Muscle of leg (tissue), 16 donors: ENCODE measurements at places on chromosomes 7 and 10. TPM values are rescaled to one million over a fixed set of nuclear protein-coding genes. Genes with fewer than 3 reads are reported as not detected.
A peak's percentile ranks its signal among the peaks of the same experiment; 100 is the strongest.

The MUC3A gene
- 0.04 TPM for total RNA-seq

The EGR2 gene
- 1.5 TPM for total RNA-seq

DNA sequence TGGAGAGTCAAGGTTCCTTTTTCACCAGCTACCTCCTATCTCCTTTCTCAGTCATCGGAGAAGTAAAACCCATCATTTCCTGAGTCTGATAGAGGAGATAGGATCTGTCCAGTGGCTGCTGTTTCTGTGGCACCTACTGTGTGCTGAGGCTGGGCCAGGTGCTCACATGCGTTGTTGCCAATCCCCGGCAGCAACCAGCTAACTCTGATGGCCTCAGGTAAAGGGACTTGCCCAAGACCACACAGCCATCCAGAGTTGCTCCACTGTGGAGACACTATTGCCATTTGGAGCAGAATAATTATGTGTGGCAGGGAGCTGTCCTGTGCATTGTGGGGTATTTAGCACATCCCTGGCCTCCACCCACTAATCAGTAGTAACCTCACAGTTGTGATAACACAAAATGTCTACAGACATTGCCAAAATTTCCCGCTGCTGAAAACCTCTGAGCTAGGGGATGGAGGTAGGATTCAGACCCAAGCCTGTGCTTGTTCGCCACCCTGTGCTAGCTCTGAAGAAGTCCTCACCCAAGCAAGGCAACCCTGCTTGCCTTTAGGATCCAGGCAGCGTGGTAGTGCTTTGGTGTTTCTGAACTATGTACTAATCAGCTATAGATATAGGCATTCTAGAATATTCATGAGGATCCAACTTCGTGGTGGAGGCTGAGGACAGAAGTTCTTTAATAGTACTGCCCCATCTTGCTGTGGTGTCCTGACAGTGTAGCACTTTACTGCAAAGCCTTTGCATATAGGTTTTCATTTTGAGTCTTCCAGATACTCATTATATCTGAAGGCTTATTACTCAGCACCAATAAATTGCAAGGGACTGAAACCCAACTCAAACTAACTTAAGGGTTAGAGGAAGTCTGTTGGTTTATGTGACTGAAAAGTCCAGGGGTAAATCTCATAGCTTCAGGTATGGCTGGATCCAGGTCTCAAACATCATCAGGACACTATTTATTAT, 164.6 kb downstream of the GRK5 start:
- H3K27me3 ChIP-seq: no peaks in the 10 kb centered on the region
- H3K36me3 ChIP-seq: no peaks in the 10 kb centered on the region
- H3K4me1 ChIP-seq: peaks cover 62% of the 10 kb centered on the region
- H3K4me3 ChIP-seq: no peak overlapping the region
- peak overlapping the region; percentile 93 for H3K27ac ChIP-seq

The CPA2 gene
- total RNA-seq: 0.44 TPM
